Peyer's patch (tissue), 4 donors: ENCODE measurements at places on chromosomes 4 and X. TPM values are rescaled to one million over a fixed set of nuclear protein-coding genes. Genes with fewer than 3 reads are reported as not detected.

The GABRQ gene
- not detected for total RNA-seq

DNA sequence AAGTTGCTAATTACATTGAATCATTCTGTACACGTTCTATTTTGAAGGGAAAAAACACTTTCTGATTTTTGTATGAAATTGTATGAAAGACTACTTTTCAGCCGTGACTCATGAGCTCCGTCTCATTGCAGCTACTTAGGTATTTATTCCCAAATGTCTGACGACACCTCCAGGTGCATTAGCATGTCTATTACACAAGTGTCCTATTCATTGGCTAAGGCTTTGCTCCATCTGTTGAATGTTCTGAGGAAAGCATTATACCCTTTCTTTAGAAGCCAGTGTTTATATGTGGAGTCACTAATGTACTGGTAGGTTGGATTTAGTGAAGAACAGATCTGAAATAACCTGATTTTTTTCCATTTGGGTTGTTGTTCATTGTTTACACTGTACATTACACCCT is 51.8 kb downstream of the MAP7D3 start:
- DNase-seq: no peak

DNA sequence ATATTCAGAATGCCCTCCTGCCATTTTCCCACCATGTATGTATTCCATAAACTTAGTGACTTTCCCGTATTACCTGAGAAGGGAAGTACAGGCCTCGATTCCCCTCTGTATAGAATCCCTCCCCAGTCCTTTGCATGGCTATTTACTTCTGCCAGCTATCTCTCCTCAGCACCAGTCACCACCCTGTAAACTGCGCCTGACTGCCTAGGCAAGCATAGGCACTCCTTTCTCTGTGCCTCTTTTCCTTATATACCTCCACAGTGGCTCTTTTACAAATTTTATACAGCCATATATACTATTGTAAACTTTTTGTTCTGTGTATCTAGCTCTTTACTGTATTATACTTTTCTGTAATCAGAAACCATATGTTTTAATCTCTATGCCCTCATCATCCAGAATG is 130.9 kb upstream of the TET2 start:
- DNase-seq: no peak

The UGT2B15 gene
- total RNA-seq: 24.0 TPM

- no peak for DNase-seq
Measured at GRCh38 chr4:751676-752075, 46.0 kb downstream of the PCGF3 start.

DNA sequence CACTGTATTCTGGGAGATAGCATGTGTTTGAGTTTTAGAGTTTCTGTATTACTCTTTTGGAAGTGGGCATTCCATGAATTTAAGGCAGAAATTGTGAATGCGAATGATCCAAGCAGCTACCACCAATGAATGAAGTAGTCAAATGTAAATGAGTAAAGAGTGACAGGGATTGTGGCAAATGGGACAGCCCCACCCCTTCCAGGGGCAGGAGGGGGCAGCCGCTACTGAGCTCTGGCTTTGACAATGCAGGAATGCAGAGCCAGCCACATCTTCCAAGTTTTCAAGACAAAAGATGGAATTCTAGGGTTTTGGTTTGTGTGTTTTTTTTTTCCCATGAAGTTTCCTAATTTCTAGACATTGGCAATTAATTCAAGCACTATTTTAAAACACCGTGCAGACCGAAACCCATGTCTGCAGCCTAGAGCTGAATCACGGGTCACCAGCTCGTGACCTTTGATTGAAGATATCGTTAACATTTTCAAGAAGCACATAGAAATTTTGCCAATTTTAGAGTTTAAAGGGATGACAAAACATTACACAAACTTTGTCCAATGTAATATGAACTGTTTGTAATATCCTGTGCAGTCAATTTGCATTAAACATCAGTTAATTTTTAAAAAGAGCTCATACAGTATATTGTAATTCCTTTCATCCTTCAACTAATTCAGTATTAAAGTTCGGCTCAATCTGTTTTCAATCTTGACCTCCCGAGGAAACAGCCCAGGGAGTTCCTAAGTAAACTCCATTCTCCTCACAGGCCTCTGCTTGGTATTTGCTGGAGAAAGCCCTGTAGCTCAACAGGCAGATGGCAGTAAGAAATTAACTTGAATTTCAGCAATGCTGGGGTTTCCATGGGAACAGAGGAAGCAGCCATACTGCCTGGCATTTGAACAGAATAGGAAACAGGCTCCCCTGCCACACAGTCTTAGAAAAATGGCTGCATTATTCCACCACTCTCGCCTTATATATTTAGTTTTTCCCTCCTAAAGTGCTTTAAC is 83.4 kb downstream of the UCHL1 start:
- no peak for DNase-seq

The NUDT11 gene
- total RNA-seq: not detected

The TRIM61 gene
- 1.7 TPM for total RNA-seq

GRCh38 chrX:57737881-57738280 is 57.8 kb upstream of the NLRP2B start:
- no peak for DNase-seq

- no peak for DNase-seq
Measured at GRCh38 chr4:124152132-124152531, 560.4 kb downstream of the ANKRD50 start.

The DTHD1 gene
- total RNA-seq: 1.4 TPM
